NCI-H1048 (cell line): ENCODE measurements at places on chromosomes 2 and 18.

DNA sequence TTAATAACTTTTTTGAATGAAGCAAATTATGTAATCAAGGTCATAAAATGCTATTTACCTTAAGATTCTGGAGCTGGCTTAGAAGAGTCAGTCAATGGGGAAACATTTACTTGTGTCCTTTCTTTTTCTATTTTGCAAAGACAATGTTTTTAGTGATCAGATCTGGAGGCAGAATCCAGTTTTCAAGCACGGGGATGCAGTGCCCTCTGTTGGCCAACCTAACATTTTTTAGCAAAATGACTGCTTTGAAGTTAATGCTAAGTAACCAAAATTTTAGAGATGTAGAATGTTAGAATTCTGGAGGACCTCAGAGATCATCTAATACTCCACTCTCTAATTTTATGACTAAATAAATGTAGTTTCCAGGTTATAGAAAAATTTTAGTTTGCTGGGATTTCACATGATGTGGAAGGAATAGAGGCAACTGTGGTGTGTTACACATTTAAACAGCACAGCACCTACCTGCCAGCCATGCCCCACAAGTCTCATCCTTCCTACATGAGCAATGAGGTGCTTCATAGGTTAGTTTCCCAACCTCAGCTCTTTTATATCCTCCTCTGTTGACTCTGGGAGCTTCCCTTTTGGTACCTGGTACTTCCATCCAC lies 23.6 kb upstream of the SLC9A4 start:
- DNase-seq = no peak

DNA sequence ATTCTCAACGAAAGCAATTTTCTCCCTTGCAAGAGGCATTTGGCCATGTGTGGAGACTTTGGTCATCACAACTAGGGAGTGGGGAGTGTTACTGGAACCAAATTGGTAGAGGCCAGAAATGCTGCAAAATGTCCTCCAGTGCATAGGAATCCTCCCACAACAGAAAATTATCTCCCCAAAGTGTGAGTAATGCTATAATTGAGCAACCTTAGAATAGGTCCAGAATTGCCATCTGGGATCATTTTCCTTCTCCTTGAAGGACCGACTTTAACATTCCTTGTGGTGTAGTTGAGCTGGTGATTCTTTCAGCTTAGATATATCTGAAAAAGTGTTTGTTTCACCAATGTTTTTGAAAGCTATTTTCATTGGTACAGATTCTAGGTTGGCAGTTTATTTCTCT lies 111.2 kb upstream of the SMIM21 start:
- no peak for DNase-seq

GRCh38 chr2:42752314-42752713 lies 11.6 kb downstream of the OXER1 start:
- no peak for DNase-seq

- DNase-seq = no peak
Observed at GRCh38 chr18:74699455-74699854, 101.8 kb downstream of the ZNF407 start.

- no peak for DNase-seq
Observed at GRCh38 chr2:57740891-57741290, 305.7 kb upstream of the VRK2 start.

DNA sequence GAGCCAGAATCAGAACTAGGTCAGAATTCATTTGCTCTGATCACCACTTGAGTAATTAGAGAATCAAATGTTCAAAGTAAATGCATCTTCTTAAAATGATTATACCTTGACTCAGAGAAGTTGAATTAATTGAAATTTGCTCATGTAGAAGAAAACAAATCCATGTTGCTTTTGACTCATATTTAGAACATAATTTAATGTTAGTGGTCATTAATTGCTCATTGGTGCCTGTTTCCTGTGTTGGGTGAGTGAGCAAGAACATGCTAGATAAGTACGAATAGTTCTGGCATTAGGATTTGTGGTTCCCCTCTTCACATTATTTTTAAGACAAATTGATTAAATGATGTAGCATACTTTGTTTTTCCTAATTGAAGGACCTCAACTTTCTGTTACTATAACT lies 19.0 kb downstream of the ACVR2A start:
- DNase-seq = no peak

GRCh38 chr18:4587204-4587603 lies 132.1 kb upstream of the DLGAP1 start:
- no peak for DNase-seq

DNA sequence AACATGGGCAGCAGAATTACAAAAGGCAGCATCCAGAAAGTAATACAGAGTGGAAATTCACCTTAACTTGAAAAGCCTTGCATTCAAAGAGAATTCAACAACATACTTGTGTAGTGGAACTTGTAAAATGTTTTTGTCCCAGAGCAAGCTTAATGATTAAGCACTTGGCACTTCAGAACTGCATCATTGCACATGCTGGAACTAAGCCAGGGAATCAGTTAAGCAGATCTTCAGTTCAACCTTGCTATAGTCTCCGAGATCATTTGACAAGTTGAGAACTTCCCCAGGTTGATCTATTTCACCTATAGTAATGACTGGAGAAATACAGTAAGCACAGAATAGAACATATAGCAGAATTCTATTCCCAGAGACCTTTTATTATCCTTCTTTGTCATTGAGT lies 1337.2 kb upstream of the NXPH2 start:
- DNase-seq = no peak

GRCh38 chr2:139864821-139865302 lies 1084.7 kb upstream of the NXPH2 start:
- DNase-seq = no peak
